ENCODE measurements at places on chromosomes 1 and 21.

- no peak for DNase-seq
These were observed 52.5 kb downstream of the ARHGEF16 start for GRCh38 chr1:3506943-3507342.

GRCh38 chr21:17780539-17780938 is 38.6 kb downstream of the C21orf91 start:
- DNase-seq = no peak

- DNase-seq = no peak
These were observed 129.2 kb downstream of the PLPP3 start for GRCh38 chr1:56450004-56450666.

- peak; percentile 41 for DNase-seq
These were observed 6.6 kb upstream of the SMIM12 start for GRCh38 chr1:34865981-34866761.

GRCh38 chr1:193890935-193891334 is 704.5 kb upstream of the B3GALT2 start:
- DNase-seq = no peak

- no peak for DNase-seq
These were observed 2.1 kb downstream of the DAB1 start for GRCh38 chr1:57421806-57422205.
